ENCODE measurements at places on chromosomes 2 and 18.

GRCh38 chr2:1032030-1032429, 81.4 kb downstream of the SNTG2 start:
- no peak for DNase-seq

- DNase-seq = no peak
Measured at GRCh38 chr2:75573145-75573878, 12.6 kb upstream of the EVA1A start.

- DNase-seq = no peak
Measured at GRCh38 chr2:71759060-71759459, 305.7 kb downstream of the DYSF start.

DNA sequence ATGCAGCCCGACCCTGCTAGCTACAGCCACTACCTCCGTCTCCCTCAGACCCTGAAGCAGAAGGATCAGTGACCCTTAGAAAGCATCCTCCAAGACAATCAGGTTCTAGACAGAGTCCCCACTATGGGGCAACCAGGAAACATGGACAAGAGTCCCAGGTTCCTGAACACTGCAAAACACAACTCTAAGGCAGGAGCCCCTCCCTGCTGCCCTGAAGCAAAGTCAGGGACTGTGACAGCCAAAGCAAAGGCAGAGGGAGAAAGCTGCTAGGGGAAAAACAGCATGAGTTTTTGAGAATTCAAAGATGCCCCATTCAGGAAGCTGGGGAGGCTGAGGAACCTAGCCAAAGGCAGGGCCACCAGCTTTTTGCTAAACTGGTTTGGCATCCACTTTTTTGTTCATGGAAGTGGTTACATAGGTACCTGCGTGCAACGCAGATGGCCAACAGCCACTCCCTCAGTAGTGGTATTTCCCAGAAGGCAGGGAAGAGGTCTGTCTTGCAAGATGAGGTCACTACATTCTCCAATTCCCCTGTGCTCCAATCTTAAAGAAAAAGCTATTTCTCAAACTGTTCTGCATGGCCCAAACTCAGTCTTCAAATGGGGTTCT, 33.2 kb downstream of the MYO5B start:
- no peak for DNase-seq

- DNase-seq = no peak
Measured at GRCh38 chr2:18849841-18850578, 260.6 kb upstream of the NT5C1B start.

- no peak for DNase-seq
Measured at GRCh38 chr18:501406-501714, 859 bp upstream of the COLEC12 start.

GRCh38 chr2:49248506-49248905, 94.2 kb upstream of the FSHR start:
- DNase-seq = no peak

DNA sequence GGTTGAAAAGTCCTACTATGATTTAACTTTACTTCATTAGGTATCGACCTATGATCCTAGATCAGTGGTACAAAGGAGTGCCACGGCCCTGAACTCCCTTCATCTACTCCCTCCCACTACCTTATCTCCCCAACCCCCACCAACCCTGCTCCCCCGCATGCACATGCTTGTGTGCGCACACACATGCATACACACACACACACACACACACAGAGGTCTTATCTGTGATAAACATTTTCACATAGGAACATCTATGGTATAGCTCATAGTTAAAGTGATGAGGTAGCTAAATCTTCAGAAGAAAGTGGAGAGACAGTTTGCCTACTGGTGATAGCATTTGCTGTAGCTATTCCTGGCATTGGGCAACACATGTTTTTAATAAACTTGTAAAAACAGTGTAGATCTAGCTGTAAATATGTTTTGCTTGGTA, 471.3 kb downstream of the ZEB2 start:
- no peak for DNase-seq

- no peak for DNase-seq
Measured at GRCh38 chr2:70907130-70908057, 28.3 kb upstream of the ATP6V1B1 start.

DNA sequence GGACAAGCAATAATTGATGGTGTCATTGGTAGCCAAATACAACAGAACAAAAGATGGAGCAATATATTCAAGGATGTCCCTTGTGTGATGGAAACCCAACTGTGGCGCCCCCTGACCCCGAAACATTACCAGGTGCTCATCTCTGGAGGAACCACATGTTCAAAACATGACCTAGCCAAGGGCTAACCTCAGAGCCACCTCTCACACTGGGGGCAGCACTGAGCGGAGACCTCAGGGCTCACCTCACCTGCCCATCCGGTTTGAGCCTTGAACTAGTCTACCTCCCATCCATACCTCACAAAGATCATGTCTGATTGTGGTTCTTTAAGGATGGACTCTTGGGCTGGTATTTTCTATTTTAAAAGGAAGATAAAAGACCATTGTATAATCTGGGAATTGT, 314.4 kb upstream of the CDH7 start:
- DNase-seq = no peak

GRCh38 chr2:229376866-229377265, 105.8 kb upstream of the PID1 start:
- no peak for DNase-seq

DNA sequence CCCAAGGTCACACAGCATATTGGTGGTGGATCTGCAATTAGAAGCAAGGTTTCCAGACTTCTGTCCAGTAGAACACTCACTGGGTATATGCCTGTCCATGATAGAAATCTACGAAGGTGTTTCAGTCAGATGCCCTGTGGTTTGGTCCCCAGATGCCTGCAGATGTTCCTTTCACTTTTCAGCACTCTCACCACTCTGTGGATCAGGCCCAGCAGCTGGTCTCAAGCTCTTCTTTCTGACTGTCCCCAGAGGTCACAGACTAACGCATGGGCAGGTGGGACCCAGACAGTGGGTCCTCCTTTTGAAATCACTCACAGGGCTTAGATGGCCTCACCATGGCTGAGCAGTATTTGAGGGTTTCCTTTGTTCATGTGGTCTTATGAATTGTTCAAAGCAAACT, 376.5 kb downstream of the ALK start:
- no peak for DNase-seq

GRCh38 chr2:231692847-231693246, 15.5 kb upstream of the PTMA start:
- DNase-seq = no peak

DNA sequence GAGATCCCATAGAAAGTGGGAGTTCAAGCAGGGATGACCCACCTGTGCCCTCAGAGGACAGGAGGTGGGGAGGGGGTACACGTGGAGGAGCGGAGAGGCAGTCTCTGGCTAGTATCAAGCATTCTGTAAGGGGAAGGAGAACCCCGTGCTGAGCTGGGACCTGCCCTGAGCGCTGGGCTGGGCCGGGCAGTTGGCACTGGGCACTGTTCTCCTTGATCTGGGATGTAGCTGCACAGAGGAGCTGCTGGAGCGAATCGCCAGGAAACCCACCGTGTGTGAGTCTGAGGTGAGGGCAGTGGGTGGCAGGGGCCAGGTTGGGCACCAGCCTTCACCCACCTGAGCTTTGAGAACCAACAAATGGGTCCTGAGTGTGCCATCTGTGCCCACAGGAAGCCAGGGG, 19.8 kb upstream of the GMPPA start:
- DNase-seq = no peak

DNA sequence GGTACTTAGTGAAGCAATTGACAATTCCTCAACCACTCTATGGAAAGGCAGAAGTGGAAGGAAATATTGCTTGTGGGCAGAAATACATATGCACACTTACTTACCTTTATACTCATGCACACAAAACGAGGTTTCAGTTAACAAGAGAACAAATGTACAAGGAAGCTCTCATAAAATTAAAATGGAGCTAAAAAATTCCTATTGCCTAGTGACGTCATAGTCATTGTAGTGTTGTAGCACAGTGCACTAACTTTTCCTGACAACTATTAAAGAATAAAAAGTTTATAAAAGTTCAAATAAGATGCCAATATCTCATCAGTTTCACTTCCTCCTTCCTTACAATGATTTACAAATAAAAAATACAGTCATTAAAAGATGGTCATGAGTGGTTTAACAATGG, 1161.9 kb upstream of the NRXN1 start:
- DNase-seq = no peak

GRCh38 chr18:46555724-46556123, 101.3 kb downstream of the LOXHD1 start:
- no peak for DNase-seq

- DNase-seq = no peak
Measured at GRCh38 chr2:156325688-156326525, 6.6 kb downstream of the NR4A2 start.

- no peak for DNase-seq
Measured at GRCh38 chr2:238064376-238064775, 3.6 kb downstream of the SCLY start.

GRCh38 chr2:223877721-223878410, 40.5 kb upstream of the AP1S3 start:
- no peak for DNase-seq

GRCh38 chr18:13793819-13794218, 30.1 kb upstream of the MC5R start:
- DNase-seq = no peak

- DNase-seq = no peak
Measured at GRCh38 chr18:34631093-34631966, 78.8 kb upstream of the DTNA start.

DNA sequence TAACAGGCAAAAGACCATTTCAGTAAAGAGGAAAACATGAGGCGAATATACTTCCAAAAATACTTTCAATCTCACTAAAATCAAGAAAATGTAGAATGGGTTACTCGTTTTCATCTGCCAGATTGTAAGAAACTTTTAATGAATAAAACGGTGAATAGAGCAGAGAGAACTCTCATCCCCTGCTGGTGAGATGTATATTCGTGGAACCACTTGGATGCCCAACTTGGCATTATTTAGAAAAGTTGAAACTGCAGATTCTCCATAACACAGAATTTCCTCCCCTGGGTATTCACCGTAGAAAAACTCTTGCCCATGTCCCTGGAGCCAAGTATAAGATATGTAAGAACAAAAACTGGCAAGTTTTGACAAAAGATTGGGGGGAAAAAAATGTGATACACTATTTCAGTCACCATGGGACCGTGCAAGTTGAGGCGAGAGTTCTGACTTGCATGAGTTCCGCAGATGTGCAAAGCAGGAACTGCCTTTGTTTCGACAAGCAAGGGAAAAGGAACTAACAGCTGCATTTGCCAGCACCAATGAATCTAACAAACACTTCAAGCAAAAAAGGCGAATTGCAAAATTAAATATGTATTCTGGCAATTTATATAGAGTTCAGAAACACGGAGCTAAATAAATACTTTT, 14.8 kb downstream of the TIMM21 start:
- no peak for DNase-seq

- DNase-seq = no peak
Measured at GRCh38 chr18:60092073-60092472, 192.3 kb downstream of the PMAIP1 start.

DNA sequence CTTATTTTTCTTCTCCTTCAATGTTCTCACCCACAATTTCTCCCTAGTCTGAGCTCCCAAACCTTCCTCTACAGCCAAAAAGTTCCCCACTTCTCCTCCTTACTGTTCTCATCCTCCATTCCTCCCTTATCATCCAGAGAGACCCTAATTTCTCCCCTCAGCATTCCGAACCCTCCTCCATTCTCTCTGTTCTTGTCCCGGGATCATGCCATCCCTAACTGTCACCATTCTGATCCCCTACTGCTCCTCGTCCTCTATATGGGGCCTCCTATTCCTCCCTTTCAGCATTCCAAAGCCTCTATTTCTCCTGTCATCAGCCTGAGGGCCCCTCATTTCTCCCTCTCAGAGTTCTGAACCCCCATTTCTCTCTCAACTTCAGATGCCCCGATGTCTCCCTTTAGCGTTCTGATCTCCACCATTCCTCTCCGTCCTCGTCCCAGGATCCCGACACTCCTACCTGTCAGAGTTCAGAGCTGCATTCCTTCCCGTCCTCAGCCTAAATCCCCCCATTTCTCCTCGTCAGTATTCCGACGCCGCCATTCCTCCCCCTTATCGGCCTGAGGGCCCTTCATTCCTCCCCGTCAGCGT, 522 bp downstream of the MBD1 start:
- no peak for DNase-seq

DNA sequence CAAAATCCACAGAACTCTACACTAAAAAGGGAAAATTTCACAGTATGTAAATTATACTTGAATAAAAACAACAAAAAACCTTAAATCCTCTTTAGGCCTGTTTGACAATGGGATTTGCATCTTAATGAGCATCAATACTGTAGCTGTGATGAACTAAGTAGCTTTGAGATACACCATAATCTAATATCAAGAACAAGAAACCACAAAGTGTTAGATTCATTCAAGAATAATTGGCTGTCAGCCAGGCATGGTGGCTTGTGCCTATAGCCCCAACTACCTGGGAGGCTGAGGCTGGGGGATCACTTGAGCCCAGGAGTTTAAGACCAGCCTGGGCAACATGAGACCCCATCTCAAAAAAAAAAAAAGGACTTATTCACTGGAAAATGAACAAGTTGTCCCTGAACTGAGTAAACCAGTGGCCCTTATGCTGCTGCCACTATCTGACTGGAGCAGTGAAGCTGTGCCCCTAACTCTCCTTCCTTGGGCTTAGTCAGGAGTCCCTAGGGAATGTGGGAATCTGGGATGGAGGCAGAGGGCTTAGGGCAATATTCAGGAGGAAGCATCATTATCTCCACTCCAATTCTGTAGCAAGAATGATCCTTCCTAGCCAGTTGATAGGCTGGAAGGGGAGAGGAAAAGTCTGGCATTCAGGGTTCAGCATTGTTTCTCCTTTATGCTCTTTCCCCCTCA, 88.5 kb downstream of the PRKCE start:
- DNase-seq = no peak

DNA sequence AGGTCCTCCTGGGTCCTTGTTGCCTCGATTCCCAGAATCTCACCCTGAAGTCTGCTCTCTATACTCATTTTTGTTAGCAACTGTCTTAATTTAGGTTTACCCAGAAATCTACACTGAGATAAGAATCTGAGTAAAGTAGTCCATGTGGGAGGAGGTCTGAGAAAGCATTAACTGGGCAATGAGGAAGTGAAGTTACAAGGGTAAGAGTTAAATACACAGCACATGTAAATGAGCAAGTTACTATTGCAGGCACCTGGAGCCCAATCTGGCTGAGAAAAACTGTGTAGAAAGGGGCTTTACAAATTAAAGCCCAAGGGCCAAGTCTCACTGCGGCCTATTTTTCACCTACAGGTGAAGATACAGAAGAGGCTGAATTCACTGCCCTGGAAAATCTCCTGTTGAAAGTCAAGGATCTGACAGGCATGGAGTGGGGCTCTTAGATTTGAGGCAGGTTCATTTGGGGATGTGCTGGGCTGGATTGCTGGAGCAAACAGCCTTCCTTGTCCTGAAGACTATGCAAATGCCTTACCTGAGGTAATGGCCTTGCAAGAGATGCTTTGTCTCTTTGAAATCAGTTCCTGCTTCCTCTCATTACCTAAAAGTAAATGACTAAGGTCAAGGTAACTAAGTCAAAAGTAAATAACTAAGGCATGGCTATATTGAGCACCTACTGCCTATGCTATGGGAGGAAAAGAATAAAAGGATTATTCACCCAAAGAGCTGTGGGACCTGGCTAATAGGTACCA, 84.4 kb upstream of the DYNAP start:
- DNase-seq = no peak

GRCh38 chr2:44135771-44136170, 32.9 kb upstream of the PPM1B start:
- no peak for DNase-seq

- DNase-seq = no peak
Measured at GRCh38 chr2:120902592-120902991, 166.9 kb downstream of the GLI2 start.
